ENCODE measurements at places on chromosomes 4 and X.

DNA sequence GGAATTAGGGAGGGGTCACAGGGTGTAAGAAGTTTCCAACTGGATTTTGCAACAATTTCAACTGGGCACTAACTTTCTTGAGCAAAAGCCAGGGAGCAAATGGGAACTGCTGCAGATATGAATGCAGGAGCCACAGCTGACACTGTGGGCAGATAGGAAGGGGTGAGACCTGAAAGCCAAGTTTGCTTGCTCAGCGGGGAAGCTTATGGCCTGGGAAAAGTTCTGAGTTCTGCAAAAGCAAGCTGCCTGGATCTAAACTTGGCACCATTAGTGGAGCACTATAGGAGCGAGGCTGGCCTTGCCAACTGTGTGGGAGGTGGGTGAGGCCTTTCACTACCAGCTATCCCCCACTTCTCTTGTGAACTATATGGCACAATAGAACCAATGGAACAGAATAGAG is 11.1 kb downstream of the CYSLTR1 start:
- DNase-seq = no peak

DNA sequence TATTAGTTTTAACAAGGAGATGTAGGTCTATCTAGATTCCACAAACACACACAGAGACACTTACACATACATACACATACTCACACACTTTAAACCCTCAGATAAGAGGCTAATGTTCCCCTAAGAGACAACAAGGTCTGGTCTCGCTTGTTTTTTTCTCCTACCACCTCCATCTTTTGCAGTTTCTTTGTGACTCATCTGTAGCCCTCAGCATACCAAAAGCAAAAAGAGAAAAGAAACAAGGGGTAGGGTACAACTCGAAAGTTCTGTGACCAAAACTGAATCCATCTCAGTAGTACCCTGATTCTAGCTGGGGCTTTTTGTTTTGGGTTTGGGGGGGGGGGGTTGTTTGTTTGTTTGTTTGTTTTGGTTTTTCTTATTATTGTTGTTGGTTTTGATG is 12.2 kb upstream of the EXOSC9 start:
- DNase-seq = no peak

DNA sequence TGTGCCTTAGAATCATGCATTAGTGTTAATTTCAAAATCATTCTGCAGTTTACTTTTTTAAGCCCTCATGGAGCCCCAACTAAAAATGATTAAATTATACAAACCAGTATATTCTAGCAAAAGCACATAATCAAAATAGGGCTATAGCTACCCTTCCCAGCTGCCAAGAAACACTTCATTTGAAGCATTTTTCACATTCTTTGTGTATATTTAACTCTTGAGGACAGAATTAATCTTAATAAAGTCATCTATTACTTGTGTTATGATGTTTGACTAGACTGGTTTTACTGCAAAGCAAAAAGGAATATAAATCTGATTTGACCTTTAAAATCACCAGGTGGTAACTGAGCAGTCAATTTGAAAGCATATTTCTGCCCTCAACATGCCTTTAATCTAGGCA is 145.1 kb downstream of the PRDM5 start:
- no peak for DNase-seq

DNA sequence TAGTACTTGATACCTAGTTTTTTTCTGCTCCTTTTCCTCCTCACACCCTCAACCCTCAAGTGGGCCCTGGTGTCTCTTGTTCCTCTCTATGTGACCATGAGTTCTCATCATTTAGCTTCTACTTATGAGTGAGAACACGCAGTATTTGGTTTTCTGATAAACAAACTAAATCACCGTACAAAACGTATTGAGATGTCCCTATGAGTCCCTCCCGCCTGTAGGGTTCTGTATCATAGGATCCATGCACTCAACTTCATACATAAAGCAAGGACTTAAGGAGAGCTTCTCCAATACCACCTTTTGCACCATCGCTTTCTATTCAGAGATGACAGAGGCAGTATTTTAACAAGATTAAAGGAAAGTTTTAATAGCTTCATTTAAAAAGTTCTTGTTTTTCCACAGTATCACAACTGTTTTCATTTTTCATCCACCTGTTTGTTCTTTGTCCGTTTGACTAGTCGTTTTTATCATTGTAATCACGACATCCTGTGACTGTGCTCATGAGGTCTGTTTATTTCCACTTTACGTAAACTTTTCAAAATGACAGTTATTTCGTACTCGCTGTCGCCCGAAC is 457 bp upstream of the RAB9A start:
- DNase-seq = no peak

GRCh38 chr4:101393256-101393655 is 45.9 kb upstream of the PPP3CA start:
- DNase-seq = no peak

- DNase-seq = no peak
Observed at GRCh38 chr4:28926156-28926555, 1794.0 kb upstream of the PCDH7 start.

GRCh38 chr4:57234252-57234775 is 124.1 kb upstream of the IGFBP7 start:
- no peak for DNase-seq

DNA sequence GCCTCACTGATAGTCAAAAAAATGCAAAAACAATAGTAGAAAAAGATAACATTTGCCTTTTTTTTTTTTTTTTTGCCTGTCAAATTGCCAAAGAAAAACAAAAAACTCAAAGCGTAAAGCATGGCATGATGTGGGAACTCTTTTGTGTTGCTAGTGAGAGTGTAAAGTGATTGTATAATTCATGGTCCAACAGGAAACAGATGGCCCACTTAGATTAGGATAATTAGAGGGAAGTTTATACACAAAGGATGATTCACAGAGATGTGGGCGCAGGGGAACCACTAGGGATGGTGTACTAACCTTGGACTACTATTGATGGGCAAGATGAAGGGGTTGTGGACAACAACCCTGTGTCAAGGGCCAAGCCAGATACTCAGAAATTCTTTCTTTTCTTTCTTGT is 16.4 kb downstream of the MCUB start:
- DNase-seq = no peak

GRCh38 chrX:18701621-18702361 is 5.7 kb upstream of the PPEF1 start:
- DNase-seq = no peak

DNA sequence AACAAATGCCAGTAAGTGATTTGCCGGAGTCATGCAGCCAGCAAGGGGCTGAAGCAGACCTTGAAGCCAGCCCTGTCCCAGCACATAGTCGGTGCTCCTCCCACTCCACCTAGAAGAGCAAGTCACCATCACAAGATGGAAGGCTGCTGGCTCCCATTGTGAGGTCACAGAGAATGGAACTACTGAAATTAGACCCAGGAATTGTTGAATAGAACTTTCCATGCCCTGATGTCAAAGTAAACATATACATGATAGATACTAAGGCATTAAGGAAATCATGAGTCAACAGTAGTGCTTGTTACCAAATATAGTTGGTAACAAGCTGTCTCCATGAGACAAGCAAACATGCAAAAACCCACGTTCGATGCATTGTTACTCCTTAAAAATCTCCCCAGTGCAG is 177.1 kb upstream of the MID1 start:
- no peak for DNase-seq

GRCh38 chrX:123807835-123808416 is 51.9 kb upstream of the XIAP start:
- no peak for DNase-seq

DNA sequence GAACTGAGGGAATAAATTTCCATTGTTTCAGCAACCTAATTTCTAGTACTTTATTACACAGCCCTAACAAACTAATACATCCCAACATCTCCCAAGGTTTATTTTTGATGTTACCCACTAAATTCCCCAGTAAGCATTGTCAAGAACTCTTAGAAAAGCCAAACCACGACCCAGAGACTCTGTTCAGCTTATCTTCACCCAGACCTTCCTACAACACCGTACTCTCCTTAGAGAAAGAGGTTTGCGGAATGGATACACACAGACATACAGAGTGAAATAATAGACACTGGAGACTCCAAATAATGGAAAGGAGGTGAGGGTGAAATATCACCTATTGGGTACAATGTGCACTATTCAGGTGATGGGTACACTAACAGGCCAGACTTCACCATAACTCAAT is 75.6 kb downstream of the LRBA start:
- DNase-seq = no peak

- DNase-seq = no peak
Observed at GRCh38 chr4:24550441-24551175, 33.7 kb downstream of the DHX15 start.

DNA sequence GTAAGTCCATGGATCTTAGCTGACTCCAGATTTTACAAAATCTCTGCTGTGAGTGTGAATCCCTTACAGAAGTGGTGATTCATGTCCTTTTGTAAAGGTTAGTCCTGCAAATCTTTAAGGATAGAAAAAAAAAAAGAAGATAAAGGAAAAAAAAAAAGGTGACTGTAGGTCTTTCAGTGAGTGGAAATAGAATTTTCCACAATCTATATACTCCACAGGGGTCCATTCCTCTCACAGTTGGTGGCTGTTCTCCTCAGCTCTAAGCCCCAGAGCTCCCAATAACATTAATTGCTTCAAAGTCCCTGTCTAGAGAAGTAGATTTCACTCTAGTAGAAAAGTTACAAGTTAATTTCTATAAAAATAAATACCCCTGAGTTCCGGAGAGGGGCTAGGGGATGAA is 189.1 kb downstream of the NDST4 start:
- no peak for DNase-seq

DNA sequence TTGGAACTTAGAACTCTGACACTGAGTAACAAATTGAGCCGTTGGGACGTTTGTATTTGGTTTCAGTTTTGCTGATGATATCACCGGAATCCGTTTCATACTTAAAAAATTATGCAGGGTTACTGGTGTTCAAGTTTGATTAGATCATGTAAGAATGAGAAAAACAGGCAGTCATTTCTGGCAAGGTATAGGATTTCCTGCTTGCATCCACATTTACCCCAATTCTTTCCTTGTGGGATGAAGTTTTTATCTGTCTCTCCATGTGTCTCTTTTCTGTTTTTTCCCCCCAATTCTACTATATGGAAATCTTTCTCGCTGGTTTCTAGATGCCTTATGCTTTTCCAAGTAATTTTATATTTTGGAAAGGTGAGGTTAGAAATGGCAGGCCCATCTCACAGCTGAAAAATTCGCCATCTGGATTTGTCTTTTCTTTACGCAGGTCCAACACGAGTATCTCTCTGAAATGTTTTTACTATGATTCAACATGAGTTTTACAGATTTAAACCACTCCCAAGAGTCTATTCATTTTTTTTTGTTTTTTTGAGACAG is 197.9 kb downstream of the SHOX start:
- no peak for DNase-seq

GRCh38 chr4:8763966-8764901 is 107.4 kb downstream of the HMX1 start:
- no peak for DNase-seq

DNA sequence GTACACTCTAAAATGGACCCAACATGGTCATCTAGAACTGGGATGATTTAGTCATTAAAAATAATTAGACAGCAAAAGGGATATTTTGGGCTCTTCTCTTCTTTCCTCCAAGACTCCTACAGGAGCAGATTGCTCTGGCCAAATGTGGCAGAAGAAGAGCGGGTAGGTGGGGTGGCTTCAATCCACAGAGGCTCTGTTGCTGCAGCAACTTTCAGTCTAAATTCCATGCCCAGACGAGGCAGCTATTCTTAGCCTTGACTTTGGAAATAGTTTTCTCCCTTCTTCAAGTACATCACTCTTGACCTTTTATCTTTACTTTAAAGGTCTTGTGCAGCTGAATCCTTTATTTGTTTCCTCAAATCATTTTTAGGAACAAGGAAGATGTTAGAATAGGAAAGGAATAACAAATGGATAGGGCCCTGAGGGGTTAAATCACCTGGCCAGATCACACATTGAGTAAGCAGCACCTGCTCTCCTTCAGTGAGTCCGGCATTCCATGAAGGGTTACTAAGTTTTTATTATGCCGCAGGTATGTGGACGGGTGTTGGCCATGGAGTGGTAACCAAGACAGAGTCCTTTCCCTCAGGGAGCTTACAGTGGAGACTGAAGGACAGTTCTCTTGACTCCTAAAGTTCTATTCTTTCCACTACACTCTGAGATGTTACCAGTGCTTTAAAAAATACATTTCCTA is 19.3 kb upstream of the SORBS2 start:
- DNase-seq = no peak

GRCh38 chr4:82842593-82842992 is 44.0 kb upstream of the SCD5 start:
- DNase-seq = no peak

DNA sequence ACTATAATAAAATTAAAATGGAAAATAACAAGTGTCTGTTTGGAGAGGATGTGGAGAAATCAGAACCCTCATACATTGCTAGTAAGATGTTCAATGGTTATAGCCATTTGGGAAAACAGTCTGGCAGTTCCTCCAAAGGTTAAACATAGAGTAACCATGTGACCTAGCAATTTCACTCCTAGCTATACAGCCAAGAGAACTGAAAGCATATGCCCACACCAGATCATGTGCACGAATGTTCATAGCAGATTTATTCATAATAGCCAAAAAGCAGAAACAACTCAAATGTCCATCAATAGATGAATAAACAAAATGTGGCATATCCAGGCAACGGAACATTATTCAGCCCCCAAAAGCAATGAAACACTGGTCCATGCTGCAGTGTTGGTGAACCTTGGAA is 9.4 kb upstream of the CCNQ start:
- no peak for DNase-seq

GRCh38 chrX:22012051-22012450 is 20.1 kb upstream of the PHEX start:
- DNase-seq = no peak

GRCh38 chrX:45323387-45323786 is 122.7 kb upstream of the DIPK2B start:
- DNase-seq = no peak

GRCh38 chrX:103613362-103613890 is 5.7 kb downstream of the TCEAL3 start:
- DNase-seq = no peak

- no peak for DNase-seq
Observed at GRCh38 chr4:137283737-137284136, 248.6 kb downstream of the PCDH18 start.

GRCh38 chrX:148381603-148382002 is 118.8 kb upstream of the AFF2 start:
- no peak for DNase-seq

Measured in cerebellar nuclear complex (tissue), 1 donor.